ENCODE measurements at places on chromosomes 6 and 20.

GRCh38 chr6:43736844-43737243, 33.2 kb upstream of the VEGFA start:
- DNase-seq, result no peak

GRCh38 chr20:3273371-3273770, 34.4 kb upstream of the SLC4A11 start:
- DNase-seq, result no peak

- DNase-seq, result no peak
Measured at GRCh38 chr20:41497186-41497895, 120.8 kb downstream of the CHD6 start.

DNA sequence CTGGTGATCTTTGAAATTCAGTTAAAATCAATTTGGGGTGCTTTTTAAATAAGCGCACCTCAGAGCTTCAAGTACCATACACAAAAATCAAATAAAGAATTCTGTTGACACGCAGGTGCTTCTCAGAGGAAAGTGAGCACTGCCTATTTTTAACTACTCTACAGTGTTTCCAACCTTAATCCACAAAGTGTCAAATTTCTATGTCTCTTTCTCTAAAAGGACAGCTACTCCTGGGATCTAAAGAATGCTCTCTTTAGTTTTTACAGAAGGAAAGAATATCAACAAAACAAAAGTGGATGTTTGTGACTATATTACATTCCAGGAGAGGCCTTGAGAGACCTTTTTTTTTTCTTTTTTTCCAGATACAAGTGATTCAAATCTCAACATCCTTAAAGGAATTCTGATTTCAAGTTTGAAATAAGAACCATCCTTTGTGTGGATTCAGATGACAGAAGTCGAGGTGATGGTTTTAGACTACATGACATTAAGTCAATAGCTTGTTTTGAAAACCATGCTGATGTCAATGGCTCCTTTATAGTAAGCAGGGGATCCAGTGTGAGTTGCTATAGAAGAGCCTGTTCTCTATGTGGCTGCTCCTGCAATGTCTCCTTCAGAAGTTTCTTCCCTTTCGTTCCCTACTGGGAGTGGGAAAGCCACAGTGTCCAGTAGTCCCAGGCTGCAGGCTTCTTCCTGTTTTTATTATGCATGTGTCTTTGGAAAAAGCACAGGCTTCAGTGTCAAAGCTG, 67.2 kb upstream of the DEFB112 start:
- DNase-seq, result no peak

DNA sequence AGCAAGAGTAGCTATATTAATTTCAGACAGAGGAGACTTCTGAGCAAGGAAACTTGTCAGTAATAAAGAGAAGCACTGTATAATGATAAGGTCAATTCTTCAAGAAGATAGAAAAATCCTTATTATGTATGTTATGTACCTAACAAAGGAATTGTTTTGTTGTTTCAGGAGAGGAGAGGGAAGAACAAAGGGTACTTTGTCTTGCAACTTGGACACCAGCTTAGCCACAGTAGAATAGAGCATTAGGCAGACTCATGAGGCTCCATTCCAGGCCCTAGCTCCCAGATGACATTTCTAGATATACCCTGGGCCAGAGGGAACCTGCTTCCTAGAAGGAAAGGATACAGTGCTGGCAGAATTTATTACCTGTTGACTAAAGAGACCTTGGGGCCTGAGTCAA, 6.5 kb upstream of the NUS1 start:
- DNase-seq, result no peak
